GM19239 (cell line): ENCODE measurements at places on chromosomes 12 and 14.

DNA sequence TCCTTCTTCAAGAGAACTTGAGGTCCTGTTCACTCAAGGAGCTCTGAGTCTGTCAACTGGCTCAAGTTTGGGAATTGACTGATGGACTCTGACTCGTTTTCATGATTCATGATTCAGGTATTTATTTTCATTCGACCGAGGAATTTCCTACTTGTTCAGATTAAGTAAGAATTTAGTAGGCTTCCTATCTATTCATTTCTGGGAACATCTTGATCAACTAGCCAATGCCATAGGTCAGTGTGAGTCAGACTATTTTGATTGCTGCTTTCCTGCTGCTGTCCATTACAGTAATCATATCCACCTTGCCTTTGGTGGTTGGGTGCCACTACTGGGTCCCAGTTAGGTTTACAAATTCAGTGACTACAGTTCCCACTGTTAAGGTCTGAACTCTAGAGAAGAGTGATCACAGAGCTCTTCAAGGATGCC lies 6.1 kb downstream of the FAM186A start:
- DNase-seq = no peak

DNA sequence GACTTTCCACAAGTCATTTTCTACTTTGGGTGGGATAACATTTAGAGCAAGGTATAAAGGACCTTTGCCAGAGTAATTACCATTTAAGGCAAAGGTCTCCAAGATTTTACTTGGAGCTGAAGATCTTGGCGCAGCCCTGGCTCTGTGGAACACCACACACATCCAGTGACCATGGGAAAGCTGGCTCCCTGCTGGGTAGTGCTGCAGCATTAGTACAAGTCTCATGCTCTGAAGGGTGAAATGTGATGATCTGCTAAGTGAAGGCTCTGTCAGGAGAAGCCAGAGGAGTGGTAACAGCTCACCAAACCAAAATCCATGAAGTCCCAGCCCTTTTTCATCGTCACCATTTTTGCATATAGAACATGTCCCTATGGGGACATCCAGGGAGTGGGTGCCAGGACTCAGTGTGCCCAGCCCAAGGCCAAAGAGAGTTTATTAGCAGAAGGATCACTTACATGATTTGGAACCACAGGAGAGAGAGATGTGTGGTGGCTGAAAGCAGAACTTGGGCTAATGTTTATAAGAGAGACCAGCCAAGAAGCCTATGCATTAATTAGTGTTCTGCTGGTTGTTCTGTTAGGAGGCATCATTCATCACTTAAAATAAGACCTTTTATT lies 110.7 kb downstream of the SLC38A6 start:
- DNase-seq = no peak

DNA sequence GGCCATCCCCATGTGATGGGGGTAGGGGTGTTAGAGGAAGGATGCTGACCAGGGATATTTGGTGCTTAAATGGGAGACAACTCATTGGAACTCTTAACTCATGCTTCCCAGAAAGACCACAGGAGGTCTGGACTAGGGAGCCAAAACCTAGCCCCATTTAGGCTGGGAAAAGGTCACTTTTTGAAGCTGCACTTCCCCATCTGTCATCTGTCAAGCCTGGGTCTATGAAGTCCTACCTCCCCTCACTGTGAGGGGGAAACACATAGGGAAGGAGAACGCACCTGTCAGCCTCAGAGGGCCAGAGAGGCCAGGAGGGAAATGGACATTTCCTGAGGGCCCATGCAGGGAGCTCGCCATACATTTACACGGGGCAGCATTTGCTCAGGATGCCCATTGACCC lies 321.0 kb downstream of the BCL11B start:
- no peak for DNase-seq

- DNase-seq = no peak
Measured at GRCh38 chr14:101347893-101348777, 213.2 kb upstream of the DIO3 start.

GRCh38 chr12:96194971-96195844 lies 1.0 kb downstream of the ELK3 start:
- DNase-seq = peak; percentile 88

DNA sequence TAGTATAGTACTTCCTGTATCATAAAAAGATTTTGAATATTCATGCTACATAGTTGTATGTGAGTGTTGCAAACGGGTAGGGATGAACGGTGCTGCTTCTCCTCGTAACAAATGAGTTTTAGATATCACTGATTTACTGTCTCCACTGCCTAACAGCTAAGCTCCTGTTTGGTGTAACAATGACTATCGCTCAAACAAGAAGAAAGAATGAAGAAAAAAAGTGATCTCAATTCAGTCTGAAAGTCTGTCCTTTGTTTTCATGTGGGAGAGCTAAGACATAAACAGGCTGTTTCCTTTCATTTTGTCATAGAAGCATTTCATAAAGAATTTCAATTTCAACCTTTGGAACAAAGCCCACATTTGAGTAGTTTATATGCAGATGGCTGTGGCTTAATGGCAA lies 26.1 kb upstream of the RTRAF start:
- DNase-seq = no peak

GRCh38 chr12:93786656-93787397 lies 109.7 kb downstream of the CRADD start:
- no peak for DNase-seq

- no peak for DNase-seq
Measured at GRCh38 chr12:25052196-25052913, 103.5 kb upstream of the BCAT1 start.

DNA sequence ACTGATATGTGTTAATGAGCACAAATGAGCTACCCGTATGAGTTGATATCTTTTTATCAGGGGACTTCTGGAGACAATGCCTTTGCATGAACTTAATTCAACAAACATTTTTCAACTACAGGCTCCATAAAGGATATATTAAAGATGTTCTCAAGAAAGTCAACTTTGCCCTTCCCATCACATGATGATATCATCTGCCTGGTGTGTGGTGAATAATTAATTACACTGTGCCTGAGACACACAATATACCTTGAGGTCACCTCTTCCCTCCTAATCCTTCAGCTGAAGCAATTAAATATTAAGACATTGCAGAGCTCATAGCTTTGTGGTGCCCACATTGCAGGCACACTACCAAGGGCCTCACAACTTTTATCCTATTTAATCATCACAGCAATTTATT lies 22.3 kb upstream of the NTF3 start:
- no peak for DNase-seq

GRCh38 chr12:25186788-25187402 lies 8.1 kb downstream of the DNAI7 start:
- no peak for DNase-seq

DNA sequence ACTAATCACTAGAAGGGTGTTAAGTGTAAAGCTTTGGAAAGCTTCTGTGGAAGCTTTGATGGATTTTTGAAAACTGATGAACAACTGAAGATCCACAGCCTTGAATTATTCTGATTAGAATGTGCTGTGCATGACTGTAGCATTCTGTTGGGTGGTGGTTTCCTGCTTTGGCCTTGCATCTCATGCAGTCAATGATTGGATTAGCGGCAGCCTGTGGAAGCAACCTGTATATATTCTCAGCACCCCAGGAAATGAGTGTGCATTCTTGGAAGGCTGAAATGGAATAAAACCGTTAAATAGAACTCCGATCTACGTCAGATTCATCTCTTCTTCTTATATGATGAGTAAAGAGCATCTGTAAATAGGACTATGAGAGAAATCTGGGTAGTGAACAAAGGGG lies 120.2 kb downstream of the SLC16A7 start:
- no peak for DNase-seq

DNA sequence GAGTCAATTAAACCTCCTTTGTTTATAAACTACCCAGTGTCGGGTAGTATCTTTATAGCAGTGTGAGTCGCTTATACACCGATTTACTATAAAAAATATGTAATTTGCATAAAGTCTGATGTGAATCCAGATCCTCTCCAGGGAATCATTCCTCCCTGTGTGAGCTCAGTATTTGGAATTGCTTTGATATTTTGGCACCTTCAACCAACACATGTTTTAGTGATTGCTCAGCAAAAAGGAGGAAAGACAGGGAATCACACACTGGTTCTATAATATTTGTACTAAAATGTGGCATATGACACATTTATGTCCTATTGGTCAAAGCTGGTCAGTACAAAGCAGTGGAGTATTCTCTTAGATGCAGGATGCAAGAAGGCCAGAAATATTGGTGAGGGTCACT lies 703.9 kb upstream of the ATXN7L3B start:
- DNase-seq = no peak
